ENCODE measurements at places on chromosomes 12 and 14.

DNA sequence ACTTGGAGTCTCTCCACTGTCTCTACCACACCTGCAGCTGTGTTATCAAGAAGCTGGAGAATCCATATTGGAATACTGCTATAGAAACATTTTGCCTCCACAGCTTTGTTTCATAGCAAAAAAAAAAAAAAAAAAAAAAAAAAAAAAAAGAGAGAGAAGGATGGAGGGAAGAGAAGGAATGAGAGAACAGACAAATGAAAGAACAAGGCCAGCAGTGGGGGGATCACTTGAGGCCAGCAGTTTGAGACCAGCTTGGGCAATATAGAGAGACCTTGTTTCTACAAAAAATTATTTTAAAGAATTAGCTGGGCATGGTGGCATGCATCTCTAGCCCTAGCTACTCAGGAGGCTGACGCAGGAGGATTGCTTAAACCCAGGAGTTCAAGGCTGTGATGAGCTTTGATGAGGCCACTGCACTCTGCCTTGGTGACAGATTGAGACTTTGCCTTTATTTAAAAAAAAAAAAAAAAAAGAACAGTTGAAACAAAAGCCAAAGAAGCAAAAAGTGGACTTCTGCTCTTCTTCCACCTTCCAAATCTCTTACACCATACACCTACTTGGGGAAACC lies 8.1 kb downstream of the VEZT start:
- no peak for DNase-seq

DNA sequence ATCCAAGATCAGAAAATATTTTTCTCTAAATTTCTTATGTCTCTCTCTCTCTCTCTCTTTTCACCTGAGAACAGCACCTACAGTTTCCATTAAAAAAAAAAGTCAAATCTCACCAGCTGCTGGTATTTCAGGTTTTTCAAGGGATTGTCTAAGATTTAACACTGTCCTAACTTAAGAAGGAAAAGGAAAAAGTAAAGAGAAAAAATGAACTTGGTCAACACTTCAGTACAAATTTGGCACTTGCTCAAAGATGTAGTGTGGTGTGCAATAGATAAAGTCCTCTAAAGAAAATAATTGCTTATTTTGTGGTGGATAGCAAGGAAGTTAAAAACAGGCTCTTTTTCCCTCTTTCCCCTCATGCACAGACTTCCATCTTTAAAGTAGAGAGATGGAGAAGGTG lies 416.2 kb downstream of the SOX5 start:
- no peak for DNase-seq

DNA sequence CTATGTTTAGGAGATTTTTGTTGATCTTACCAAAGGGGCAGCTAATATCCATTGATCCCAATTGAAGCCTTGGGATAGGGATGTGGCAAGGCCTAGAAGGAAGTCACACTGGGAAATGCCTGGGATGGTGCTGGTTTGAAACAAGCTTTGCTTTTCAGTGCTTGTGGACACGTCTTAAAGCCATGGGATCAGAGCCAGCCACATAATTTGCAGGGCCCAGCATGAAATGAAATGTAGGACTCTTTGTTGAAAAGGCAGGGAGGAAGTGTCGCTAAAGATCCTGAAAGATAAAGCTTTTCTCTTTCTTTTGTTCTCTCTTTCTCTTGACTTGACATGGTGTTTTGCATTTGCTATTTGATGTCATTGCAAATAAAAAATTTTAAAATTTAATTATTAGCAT lies 5.0 kb downstream of the TTC9 start:
- no peak for DNase-seq

DNA sequence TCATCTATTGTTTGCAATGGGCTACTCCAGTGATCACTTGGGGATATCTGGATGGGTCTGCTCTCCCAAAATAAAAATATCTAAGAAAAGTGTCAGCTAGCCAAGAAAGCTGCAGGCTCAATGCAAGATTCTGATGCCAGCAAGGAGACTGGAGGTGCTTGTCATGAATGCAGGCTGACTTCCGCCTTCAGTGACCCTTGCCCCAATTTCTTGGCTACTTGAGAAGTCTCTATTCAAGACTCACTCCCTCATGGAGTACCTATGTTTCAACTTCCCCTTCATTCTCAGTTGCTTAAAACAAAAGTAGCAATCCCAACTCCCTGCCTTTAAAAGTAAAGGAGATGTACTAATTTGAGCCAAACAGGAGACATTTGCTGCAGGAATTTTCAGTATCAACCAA lies 123.9 kb downstream of the GPR65 start:
- DNase-seq, result no peak

DNA sequence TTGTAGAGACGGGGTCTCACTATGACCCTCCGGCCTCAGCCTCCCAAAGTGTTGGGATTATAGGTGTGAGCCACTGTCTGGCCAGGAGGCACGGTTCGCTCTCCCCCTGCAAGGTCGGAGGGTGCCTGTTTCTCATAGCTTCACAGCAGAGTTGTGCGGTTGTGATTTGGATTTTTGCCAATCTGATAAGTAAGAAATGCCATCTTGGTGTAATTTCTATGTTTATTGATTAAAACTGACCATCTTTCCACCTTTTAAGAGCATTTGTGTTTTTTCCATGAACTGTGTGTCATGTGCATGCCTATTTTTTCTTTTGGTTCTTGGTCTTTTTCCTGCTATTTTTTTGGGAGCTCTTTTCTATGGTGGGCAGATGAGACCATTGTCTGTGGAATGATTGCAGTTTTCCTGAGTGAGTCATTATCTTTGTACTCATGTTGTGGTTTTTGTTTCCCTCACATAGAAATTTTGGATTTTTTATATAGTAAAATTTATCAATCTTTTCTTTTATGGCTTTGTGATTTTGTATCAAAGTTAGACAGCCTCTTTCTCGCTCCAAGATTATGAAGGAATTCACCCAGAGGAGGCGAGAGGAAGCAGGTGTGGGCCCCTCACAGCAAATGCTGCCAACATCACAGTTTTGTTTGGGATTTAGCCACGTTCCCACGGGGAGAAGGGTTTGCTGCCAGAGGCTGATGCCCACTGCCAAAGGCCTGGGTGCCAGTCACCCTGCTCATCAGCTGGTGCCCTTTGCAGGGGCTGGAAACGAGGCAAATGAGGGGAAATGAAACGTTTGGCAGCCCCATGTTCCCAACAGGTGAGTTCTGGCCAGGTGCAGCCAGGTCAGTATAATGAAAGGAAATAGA lies 47.2 kb downstream of the RFX4 start:
- no peak for DNase-seq
